ENCODE measurements at places on chromosomes 3 and 15.

DNA sequence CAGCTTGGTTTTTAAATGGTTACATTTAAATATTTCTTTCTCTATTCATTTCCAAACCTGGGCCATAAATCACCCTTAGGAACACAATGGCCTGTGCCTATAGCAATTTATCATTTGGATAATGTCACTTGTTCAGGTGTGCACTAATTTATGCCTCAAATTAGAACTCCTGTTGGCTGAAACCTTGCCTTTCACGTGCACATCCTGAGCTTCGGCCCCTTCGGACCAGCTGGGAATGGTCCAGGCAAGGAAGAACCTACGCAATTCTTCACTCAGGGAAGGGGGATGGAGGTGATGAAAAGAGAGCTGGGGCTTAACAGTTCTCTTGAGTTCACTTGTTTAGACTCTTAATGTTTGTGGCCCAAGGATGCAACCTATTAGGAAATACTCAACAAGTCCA, 324.1 kb upstream of the ICE2 start:
- no peak for DNase-seq

- DNase-seq = no peak
Measured at GRCh38 chr15:54618120-54618519, 578.6 kb downstream of the RSL24D1 start.

- DNase-seq = no peak
Measured at GRCh38 chr3:33173103-33173502, 45.5 kb downstream of the SUSD5 start.

GRCh38 chr3:146968204-146968651, 363.1 kb upstream of the PLSCR5 start:
- no peak for DNase-seq

GRCh38 chr15:78037779-78038305, 39.7 kb downstream of the TBC1D2B start:
- DNase-seq = no peak

DNA sequence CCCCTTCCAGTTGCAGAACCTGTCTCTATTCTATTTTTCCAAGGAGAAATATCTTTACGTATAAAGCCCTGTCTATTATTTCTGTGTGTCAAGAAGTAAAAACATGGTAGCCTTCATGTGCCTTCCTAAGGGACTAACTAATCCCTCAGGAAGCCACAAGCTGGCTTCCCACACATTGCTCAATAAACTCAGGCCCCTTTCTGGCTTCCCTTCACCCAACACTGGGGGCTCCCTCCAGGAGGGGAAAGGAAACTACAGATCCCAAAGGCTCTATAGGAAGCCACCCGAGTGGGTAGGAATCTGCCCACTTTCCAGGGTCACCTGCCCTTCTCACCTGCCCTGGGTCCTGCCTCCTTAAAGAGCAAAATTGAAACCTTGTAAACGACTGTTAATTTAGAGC, 4.6 kb downstream of the TLE3 start:
- DNase-seq = no peak

- DNase-seq = no peak
Measured at GRCh38 chr15:40743921-40744814, 10.9 kb downstream of the RMDN3 start.

DNA sequence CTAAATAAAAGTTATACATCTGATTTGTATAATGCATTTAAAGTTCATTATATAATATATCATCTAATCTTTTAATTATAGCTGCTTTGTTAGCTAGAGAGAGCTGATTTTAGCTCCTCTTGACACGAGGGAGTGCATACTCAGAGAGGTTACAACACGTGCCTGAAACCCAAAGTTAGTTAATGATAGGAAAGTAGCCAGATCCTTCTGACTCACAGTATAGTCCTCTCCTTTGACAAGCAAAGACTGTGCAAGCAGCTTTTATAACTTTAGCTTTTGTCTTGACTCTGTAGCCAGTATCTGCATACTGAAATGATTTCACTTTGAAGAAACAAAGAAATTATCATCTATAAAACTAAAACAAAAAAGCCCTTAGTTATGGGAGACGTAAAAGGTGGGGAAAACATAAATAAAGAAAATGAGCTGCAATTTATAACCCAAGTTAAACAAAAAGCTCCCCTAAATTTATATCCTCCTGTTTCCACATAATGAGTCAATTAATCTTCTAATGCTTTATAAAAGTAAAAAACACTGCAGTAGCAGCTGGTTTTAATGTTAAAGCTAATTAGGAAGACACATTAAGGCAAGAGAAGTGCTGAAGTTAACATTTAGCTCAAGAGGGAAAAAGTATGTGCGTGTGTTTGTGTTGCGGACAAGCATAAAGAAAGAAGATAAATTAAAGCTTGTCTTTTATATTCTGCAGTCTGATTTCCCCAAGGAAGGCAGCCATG, 13.1 kb downstream of the GABRR3 start:
- no peak for DNase-seq

DNA sequence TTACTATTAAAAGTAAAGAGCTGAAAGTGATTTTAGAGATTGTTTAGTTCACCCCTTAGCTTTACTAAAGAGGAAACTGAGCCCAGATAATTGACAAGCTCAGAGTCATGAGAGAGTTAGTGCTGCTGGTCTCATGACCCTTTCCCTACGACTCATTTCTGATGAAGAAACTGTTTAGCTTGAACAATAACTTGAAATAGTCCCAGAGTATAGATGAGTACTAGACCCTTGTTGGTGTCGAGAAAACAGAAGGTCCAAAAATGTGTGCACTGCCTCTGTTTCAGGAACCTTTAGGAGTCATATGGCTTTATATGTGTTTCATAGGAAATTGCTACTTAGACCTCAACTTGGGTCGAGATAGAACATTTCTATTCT, 58.2 kb downstream of the IL16 start:
- DNase-seq = no peak

DNA sequence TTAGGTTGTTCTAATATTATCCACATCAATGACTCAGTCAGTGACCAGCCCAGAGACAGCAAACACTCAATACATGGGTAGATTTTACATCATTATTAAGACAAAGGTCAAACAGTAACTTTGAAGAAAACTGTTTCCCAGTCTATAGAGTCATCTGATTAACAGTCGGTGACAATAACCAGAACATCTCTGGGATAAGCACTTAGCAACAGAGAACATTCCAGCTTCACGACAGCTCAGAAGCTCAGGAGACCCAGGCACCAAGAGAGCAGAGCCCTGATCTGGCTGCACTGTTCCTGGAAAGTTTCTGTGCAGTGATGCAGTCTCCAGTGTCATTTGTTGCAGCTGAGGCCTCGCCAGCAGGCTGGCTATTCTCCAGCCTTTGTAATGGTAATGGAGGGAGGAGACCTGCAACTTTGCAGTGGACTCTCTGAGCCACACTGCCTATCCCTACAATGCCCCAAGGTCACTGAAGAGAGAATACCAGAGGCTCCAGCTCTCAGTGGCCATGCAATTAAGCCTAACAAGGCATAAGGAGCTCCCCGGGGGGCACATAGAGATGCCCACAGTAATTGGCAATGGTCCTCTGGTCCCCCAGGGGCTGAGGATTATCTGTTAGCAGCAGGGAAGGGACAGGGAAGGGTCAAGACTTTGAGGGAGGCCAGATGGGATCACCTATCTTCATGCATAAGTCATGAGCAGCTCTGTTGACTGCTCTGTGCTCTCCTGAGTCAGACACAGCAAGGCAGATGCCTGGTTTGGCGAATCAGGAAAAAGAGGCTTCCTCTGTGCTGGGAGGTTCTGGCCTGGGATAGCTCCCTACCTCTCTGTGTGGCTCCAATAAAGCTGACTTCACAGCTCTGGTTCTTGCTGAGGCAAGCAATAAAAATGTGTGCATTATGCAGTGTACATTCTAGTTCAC, 163.6 kb downstream of the CTNNB1 start:
- no peak for DNase-seq

DNA sequence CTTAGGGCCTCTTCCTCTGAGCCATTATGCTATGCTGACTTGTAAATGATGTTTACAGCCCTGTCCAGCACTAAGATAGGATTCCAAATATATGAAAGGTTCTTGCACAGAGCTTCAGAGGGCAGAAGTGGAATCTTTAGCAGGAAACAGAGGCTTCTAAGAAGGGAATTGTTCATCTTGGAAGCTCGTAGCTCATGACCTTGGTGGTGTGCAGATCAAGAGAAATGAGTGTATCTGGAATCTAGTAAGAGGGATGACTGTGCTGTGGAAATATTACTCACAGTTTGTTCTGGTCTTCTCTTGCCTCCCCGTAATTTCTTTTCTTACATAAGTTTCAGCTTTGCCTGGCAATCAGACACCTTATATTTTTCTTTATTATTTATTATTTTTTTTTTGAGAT, 175.8 kb downstream of the SPATA16 start:
- DNase-seq = no peak

DNA sequence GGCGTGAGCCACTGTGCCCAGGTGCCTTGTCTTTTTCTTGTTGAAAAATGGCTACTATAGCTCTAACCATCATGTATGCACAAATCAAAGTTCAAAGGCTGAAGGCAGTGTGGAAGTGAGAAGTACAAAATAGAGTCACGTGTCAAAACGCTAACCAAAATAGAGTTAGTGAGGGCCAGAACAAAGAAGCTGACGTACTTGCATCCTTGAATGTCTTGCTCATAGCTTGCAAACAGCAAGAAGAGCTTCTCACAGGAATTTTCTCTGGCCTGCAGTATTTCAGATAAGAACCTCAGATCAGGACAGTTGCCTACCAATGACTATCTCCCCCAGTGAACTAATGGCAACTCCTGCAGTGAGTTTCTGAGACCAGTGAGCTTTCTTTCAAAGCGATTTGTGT, 713.5 kb downstream of the GRM7 start:
- no peak for DNase-seq

GRCh38 chr15:82849556-82850512, 40.4 kb downstream of the WHAMM start:
- peak; percentile 11 for DNase-seq

- no peak for DNase-seq
Measured at GRCh38 chr15:101225658-101226057, 26.2 kb downstream of the CHSY1 start.

DNA sequence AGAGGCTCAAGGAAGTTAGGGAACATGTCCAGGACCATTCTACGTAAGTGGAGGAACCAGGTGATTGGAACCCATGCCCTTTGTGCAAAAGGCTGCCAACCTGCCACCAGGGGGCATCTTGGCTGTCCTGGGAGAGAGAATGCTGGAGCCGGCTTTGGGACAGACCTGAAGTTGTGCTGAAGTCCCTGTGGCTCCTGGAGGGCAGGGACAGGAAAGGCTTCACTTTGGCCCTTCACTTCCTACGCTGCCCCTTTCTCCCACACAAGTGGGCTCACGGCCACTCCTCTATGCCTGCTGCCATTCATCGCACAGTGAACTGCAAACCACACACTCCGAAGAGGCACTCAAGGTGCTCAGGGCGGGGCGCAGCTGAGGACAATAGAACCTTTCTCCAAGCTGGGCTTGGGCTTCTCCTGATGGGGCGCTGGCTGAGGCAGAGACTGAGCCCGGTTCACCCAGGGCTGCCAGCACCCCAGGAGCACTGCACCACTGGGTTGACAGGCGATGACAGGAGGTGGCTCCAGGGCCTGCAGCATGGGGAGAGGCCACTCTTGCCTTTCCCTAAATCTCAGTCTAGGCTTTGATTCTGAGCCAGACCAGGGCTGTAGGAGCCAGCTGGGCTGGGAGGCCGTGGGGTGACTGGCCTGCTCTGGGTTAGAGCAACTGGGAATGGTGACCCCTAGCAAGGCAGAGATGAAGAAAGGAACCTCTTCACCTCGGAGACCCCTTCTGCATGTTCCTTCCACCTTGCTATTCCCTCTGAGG, 8.4 kb downstream of the SHF start:
- DNase-seq = peak; percentile 40

DNA sequence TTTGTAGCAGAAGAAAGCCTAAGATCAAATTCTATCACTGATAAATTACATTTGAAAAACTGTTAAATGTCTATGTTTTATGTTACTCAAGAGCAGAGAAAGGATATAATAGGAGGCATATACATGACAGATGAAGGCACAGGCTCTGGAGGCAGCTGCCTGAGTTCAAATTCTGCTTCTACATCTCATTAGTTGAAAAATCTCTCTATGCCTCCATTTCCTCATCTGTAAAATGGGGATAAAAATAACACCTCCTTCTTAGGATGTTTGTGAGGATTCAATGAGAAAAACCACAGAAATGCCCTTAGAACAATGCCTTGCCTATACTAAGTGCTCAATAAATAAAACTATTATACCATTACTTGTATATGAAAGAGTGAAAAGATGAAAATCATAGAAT, 21.0 kb downstream of the TP53BP1 start:
- DNase-seq = no peak

GRCh38 chr3:143831994-143832393, 16.3 kb downstream of the SLC9A9 start:
- DNase-seq = no peak

DNA sequence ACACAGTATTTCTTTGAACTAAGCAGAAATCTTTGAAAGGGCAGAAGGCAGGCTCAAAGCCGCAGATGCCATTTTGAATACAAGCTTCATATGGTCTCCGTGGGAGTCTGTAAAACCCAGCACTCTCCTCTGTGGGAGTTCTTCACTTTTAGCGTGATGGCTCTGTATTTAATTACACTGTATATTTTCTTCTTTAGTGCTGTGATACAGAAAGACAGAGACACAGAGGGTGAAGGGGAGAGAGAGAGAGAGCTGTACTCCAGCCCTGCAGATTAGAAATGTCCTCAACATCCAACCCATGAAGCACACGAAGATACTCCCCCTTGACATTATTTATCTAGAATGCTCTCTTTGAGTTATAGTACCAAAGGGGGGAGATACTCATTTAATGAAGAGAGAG, 752.6 kb upstream of the NR2F2 start:
- no peak for DNase-seq

GRCh38 chr3:50124052-50124799, 30.9 kb upstream of the SEMA3F start:
- DNase-seq = no peak

DNA sequence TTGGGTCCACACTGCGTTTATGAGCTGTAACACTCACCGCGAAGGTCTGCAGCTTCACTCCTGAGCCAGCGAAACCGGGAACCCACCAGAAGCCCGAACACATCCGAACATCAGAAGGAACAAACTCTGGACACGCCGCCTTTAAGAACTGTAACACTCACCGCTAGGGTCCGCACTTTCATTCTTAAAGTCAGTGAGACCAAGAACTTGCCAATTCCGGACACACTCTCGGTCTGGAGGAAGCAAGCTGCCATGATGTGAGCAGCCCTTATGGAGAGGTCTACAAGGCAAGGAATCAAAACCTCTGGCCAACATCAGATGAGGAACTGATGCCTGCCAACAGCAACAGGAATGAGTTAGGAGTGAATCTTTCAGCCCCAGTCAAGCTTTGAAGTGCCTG, 62.9 kb downstream of the SLC28A2 start:
- no peak for DNase-seq

- DNase-seq = no peak
Measured at GRCh38 chr3:32958509-32958908, 7.1 kb downstream of the CCR4 start.

DNA sequence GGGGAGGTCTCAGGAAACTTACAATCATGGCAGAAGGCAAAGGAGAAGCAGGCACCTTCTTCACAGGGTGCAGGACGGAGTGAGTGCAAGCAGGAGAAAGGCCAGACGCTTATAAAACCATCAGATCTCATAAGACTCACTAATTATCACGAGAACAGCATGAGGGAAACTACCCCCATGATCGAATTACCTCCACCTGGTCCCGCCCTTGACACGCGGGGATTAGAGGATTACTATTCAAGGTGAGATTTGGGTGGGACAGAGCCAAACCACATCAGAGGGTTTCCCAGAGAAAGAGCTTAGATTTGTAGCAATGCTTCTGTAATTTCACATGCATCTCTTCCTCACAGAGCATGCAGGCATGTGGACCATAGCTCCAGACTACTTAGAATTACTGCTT, 615.7 kb upstream of the UBE2E2 start:
- DNase-seq = no peak

- no peak for DNase-seq
Measured at GRCh38 chr15:75213768-75214221, 12.1 kb downstream of the C15orf39 start.
